ENCODE measurements at places on chromosomes 7 and 10. TPM values are rescaled to one million over a fixed set of nuclear protein-coding genes. Genes with fewer than 3 reads are reported as not detected.

FKBP6 gene
- not detected for total RNA-seq

GRCh38 chr10:34373211-34373610 is 441.9 kb downstream of the PARD3 start:
- H3K27ac ChIP-seq, result no peak overlapping the region
- no peak overlapping the region for H3K4me3 ChIP-seq
- H3K36me3 ChIP-seq, result peaks cover 8% of the 10 kb centered on the region
- no peaks in the 10 kb centered on the region for H3K27me3 ChIP-seq

DNA sequence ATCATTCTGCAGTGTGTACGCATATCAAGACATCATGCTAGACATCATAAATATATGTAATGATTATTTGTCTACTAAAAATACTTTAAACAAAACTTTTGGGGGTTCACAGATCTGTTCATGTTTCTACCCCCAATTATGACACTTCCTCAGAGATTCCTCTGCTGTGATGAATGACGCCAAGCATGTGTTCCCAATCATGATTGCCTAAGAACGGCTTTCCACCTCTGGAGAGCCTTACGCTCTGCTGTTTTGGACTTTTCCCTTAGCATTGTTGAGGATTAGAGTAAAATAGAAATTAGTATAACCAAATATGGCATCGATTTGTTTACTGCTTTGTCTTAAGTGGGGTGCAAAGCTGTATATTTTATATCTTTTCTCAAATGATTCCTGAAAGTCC is 236.3 kb upstream of the IGFBP3 start:
- H3K27ac ChIP-seq, result no peak overlapping the region
- H3K27me3 ChIP-seq, result no peaks in the 10 kb centered on the region
- no peak for DNase-seq

SPDYE1 gene
- total RNA-seq, result not detected

Data from lung (tissue), 17 donors.